ENCODE measurements at places on chromosomes 1 and 21.

DNA sequence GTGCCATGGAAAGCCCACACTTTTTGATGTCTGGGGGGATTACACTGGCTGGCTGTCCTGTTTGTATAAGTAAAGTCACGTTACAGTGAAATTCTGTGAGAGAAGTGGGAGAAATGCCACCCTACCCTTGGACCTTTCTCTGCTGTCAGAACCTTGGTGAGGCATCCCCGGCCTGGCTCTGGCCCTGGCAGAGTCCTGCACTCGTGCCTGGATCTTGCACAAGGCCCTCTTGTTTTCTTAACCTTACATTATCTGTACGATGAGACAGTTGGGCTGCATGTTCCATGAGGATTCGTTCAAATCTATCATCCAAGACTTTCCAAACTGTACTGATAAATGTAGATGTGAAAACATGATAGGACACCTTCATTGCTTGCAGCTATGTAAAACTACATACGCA lies 11.4 kb downstream of the SNAP47 start:
- no peak for DNase-seq

DNA sequence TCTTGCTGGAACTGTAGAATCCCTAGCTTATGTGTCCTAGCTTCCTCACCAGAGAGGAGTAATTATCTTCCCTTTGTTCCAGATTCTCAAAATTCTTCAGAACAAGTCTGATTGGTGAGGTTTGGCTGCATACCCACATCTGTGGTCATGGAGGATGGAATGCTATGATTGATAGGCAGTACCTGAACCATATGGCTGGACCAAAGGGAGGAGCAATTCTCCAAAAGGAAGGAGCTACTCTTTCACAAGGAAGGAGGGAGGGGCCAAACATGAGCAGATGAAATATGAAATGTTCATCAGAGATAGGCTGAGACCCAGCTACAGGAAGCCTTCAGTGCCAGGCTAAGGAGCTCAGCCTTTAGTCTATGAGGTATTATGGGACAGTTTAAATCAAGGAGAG lies 5.0 kb upstream of the RNF19B start:
- no peak for DNase-seq

DNA sequence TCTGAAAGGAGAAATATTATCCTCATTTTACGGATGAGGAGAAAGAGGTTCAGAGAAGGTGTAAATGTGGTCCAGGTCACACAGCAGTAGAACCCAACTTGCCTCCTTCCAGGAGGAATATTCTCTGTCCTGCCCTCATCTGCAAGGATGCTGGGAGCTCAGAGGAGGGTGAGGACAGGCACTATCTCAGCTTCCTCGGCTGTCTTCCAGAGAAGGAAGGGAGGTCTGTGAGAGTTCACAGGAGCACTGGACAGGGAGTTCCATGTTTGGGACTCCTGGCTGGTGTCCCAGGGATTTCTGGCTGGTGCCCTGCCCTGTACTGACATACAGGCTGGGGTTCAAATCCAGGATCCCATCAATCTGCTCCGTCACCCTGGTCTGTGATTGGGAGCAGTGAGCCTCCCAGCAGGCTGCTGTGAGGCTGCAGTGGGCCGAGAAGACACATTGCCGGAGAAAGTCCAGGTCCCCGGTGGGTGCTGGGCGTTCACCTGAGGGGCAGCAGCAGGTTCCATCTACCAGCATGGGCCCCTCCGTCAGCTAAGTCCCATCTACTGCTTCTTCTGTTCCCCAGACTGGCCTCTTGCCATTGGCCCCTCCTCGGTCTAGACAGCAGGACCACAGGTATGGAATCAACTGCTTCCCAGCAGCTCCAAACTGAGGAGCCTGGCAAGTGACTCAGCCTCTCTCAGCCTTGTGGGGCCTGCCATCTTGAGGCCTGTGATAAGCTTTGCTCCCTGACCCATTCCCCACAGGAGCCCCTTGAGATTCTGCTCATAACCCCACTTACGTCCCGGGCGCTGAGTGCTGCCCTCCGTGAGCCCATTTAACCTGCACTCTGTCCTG lies 8.5 kb upstream of the BSND start:
- no peak for DNase-seq

DNA sequence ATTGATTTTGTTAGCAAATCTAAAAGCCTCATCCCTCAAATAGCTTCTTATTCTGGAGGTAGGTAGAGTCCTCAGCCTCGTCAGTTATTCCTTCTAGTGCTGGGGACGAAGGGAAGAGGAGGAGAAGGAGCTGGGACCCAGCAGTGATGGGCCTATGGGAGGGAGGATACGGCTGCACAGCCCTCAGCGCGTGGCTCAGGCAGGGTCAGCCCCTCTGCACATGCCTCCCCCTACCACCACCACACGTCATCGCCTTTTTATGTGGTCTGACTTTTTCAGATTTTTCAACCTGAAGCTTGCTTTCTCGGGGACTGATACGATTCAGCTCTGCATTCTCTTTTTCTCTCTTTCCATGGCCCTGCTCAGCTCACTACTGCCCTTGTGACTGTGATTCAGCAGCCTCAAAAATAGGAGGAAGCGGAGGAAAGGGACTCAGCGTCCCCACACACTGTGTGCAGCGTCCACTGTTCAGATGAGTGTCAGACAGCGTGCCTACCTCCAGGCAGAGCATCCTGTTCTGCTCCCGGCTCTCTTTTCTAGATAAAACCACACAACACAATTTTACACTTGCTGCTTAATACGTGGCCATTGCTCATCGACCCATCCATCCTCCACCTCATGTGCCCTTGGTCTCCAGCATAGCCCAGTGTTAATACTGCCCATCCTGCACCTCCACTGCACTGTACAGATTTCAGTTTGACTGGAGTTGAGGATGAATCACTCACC lies 827 bp downstream of the OR2B11 start:
- DNase-seq: no peak

GRCh38 chr1:20578721-20579395 lies 10.0 kb upstream of the CDA start:
- no peak for DNase-seq

DNA sequence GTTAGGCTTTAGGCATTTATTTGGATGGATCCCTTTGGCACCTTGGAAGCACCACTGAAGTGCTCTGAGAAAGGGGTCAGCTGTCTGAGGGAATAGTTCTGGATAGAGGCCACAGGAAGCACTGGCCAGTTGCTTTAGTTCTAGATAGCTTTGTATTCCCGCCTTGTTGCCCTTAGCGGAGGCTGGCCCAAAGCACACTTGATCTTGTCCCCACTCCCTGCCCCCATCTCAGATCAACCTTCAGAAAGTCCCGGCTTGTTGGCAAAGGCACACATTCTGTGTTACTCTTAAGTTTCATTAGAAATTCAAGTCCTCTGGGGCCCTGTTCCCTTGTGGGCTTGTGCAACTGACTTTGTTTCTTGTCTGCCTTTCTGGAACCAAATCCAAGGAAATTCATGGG lies 15.2 kb upstream of the NBL1 start:
- DNase-seq: no peak

GRCh38 chr1:89918127-89918793 lies 76.7 kb upstream of the ZNF326 start:
- no peak for DNase-seq

GRCh38 chr1:40389871-40390560 lies 16.5 kb downstream of the SMAP2 start:
- no peak for DNase-seq

GRCh38 chr1:36108314-36108713 lies 16.7 kb downstream of the COL8A2 start:
- DNase-seq: no peak

- DNase-seq: no peak
Observed at GRCh38 chr21:45479691-45480675, 62.3 kb downstream of the SLC19A1 start.

DNA sequence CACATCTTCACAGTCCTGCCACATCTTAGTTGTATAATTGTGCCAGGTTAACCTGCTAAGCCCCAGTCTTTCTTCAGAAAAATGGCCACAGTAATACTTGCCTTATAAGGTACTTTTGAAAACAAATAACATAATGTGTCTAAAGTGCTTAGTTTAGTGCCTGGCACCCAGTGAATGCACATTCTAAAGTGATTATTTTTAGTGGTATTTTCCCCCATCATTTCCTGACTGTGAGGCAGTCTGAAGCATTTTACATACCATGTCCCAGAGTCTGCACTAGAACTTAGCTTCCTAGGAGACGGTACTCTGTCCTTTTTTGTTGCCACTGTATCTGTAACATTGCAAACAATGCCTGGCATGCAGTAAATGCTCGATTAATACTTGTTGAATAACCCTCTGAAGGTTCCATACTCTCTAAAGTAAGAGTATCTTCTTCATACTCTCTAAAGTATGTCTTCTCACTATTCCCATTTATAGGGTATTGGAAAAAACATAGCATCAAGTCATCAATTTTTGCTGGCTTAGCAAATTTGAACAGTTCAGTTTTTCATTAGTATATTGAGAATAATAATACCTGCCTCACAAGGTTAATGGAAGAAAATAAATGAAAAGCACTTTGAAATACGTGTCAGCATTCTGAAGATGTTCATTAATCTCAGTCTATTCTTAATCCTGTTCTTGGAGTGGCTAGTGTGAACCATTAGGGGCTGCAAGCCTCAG lies 43.7 kb downstream of the FMO3 start:
- no peak for DNase-seq

- DNase-seq: no peak
Observed at GRCh38 chr21:19010251-19010650, 606.7 kb upstream of the TMPRSS15 start.

Measured in vagina (tissue), 2 donors.